ENCODE measurements at places on chromosomes 11 and 22.

DNA sequence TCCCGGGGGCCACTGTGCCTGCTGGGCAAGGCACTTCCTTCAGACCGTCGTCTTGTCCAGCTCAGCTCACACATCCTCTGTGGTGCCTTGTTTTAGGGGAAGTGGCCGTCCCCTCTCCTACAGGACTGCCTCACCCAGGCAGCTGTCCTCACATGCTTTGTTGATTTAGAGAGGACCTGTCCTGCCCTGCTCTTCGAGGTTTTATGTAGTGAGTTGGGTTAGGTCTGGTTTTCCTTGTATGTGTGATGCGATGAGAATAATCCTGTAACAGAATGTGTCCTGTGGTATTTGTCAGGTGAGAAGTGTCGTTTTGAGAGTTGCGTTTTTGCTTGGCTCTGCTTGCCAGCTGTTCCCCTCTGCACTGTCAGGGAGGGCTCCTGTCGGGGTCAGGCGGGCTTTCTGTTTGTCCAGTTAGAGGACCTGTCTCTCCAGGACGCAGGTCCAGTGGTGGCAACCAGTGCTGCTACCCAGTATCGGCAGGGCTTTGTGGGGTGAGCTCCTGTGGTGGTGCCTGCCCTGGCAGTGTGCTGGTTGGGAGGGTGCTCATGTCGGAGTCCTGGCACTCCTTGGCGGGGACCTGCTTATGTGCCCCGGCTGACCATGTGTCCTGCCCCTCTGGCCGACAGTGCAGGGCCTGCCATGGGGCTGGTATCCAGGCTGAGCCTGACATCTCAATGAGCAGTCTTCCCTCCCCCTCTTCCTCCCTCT is 41.3 kb downstream of the MUC6 start:
- DNase-seq = no peak

- no peak for DNase-seq
Observed at GRCh38 chr11:70580036-70580805, 181.9 kb downstream of the CTTN start.

- DNase-seq = no peak
Observed at GRCh38 chr11:66789097-66789890, 53.9 kb upstream of the RCE1 start.

DNA sequence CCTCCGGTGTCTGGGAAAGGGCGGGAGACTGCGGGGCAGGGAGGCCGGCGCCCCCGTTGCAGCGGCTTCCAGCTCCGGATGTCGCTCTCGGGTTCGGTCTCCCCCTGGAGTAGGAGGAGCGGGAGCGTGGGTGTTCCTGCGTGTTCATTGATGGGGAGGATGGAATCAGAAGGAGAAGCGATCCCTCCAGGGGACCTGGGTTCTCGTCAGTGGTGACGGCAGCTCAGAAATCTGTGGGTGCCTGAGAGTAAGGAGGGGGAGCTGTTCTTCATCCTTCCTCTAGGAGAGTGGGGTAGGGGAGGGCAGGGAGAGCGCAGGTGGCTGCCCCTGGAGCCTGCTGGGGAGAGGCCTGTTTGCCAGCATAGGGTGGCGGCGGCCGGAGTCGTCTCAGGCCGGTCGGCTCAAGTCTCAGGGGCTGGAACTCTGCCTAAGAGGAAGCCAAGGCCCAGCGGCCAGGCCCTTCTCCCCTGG is 1.1 kb downstream of the UBASH3B start:
- DNase-seq = no peak

GRCh38 chr11:72781313-72782080 is 12.3 kb downstream of the STARD10 start:
- peak; percentile 73 for DNase-seq

DNA sequence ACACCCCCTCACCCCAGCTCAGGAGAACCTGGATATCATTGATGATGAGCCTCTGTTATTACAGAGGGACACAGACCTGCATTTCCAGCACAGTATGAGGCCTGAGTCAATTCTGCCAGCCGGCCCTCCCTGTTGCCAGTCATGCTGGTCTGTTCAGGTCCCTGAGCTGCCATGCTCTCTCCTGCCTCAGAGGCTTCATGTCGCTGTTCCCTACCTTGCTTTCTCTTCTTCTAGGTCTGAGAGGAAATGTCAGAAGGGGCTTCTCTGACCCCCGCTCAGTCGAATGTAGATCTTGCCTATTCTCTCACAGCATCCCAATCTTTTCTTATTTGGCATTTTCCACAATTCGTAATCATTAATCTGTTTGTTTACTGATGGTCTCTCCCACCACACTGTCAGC is 21.8 kb upstream of the ABCC8 start:
- DNase-seq = no peak

DNA sequence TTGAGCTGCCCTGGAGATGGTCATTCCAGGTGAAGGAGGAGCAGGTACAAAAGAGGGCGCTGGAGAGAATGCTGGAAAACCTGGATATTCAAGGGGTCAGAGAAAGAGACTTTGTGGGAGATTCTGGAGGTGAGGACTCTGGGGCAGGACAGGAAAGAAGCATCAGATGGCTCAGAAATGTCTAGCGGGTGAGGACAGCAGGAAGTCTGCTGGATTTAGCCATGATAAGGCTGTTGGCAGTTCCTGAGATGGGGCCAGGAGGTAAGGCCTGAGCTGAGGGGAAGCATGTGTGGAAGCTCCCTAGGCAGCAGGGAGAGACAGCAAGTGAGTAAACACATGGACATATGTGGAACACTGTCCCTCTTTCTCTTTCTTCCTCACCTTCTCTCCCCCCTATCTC is 1.5 kb downstream of the UPB1 start:
- DNase-seq = no peak

DNA sequence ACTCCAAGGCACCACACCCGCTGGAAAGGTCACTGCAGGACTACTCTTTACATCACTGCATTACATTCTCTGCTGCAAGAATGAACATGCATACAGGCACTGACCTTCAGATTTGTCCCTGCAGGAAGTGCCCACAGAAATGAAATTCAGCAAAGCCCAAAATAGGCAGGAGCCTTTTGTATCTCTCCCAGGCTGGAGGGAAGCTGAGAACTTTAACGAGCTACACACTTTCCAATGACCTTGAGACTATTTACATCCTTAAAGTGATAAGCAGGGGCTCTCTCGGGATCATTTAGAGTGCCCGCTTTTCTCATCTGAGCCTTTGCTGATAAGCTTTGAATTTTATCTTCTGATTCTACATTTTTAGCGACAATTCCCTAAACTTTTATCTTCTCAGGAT is 12.5 kb downstream of the FEZ1 start:
- DNase-seq = no peak

DNA sequence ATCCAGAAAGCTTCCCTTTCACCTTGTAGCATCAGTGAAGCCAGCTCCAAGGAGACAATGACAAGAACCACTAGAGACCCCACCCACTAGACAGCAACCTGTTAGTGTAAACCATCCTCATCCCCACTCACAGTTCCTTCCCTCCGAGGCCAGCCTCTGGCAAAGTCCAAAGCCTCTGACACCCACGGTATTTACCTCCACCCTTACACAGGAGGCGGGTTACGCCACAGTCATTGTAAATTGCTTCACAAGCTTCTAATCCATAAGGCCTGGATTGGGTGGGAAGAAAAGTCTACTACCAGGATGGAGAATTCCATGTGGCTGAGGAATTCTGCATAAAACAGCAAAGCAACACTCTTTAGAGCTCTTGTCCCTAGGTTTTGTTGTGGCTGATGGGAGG is 287.4 kb downstream of the BUD13 start:
- DNase-seq = no peak

GRCh38 chr11:30735946-30736345 is 149.8 kb upstream of the MPPED2 start:
- no peak for DNase-seq

- peak; percentile 85 for DNase-seq
Observed at GRCh38 chr22:37198258-37199102, 10.4 kb upstream of the C1QTNF6 start.

GRCh38 chr22:32204856-32205722 is at the start of gene RFPL2:
RFPL2 (minus strand) TSS chr22:32205073; CDS start chr22:32202451, 2,622 bp downstream.
- DNase-seq = no peak

DNA sequence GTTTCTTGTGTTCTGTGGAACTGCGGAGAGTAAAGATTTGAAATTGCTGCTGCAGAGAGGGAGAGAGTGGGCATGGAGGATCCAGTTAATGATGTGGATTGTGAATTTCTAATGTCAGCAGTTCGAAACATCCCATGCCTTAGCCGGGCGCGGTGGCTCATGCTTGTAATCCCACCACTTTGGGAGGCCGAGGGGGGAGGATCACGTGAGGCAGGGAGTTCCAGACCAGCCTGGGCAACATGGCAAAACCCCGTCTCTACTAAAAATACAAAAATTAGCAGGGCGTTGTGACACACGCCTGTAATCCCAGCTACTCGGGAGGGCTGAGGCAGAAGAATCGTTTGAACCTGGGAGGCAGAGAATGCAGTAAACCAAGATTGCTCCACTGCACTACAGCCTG is 1.1 kb upstream of the CAVIN3 start:
- DNase-seq = no peak

GRCh38 chr22:48867891-48868290 is 959.8 kb downstream of the BRD1 start:
- no peak for DNase-seq

- no peak for DNase-seq
Observed at GRCh38 chr22:33743756-33744155, 176.5 kb downstream of the LARGE1 start.

DNA sequence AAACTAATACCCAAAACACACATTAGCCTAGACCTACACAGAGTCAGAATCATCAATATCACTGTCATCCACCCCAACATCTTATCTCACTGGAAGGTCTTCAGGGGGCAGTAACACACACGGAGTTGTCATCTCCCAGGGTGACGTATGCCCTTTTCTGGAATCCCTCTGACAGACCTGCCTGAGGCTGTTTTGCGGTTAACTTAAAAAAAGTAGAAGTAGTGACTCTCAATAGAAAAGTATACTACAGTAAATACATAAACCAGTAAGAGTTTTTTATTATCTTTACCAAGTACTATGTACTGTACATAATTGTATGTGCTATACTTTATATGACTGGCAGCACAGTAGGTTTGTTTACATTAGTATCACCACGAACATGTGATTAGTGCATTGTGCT is 80.5 kb downstream of the PGR start:
- no peak for DNase-seq

DNA sequence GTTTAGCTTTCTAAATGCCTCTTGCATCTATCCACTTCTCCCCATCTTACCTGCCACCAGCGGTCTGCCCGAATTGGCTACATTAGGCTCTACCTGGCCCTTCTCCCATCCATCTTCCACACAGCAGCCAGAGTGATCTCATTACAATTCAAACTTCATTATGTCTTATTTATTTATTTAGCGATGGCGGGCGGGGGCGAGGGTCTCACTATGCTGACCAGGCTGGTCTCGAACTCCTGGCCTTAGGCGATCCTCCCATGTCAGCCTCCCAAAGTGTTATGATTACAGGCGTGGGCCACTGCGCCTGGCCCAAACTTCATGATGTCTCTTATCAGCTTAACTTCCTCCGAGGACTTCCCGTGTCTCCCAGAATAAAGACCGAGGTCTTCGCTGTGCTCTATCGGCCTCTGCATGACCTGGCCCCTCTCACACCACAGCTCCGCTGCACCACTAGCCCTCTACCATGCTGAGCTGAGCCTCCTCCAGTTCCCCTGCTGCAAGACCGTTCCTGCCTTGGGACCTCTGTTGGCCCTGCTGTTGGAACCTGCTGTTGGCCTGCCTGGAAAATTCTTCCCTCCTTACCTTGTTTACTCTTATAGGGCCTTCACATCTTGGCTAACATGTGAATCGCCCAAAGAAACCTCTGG is 870 bp upstream of the CTTN start:
- DNase-seq = no peak

- no peak for DNase-seq
Observed at GRCh38 chr22:39967103-39967829, 7.1 kb downstream of the TMA7B start.

- no peak for DNase-seq
Observed at GRCh38 chr11:74620531-74620930, 28.1 kb downstream of the POLD3 start.

DNA sequence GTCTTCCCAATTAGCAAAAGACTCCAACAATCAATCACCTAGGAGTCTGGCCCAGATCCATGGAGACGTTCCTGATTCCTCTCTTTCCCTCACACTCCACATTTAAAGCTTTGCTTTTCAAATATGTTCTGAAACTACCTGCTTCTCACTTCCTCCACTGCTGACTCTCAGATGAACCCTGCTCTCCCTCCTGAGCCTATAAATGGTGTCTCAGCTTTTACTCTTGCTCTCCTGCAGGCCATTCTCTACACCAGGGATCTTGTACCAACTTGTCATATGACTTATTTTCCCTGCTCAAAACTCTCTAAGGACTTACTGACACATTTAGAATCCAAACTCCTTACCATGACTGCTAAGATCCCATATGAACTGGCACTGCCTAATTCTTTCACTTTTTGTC is 138.4 kb upstream of the DDI1 start:
- no peak for DNase-seq

- no peak for DNase-seq
Observed at GRCh38 chr11:61037441-61038093, 64.7 kb upstream of the CD5 start.

- DNase-seq = no peak
Observed at GRCh38 chr11:68166969-68167368, 45.8 kb upstream of the CHKA start.
